NCI-H187 treated with DMSO at 0.1 percent for 48 hours (cell line): ENCODE measurements at places on chromosomes 16 and 17.

DNA sequence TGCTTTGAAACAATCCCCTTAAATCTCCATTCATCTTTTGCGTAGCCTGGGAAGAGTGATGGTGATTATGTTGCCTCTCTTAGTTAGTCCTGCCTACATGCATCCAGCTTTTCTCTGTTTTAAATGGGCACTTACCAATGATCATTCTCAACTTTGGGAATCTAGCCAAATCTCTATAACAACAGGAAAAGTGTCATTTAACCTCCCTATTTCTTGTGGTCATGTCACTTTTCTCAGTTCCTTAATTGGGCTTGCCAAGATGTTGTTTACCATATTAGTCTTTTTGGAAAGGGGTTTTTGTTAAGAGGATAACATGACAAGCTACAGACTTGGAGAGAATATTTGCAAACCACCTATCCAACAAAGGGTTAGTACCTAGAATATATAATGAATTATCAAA, 15.6 kb upstream of the CLEC10A start:
- DNase-seq: no peak

- no peak for DNase-seq
These were observed 45.4 kb downstream of the NFAT5 start for GRCh38 chr16:69611103-69611640.

GRCh38 chr16:87233928-87234327, 83.3 kb downstream of the C16orf95 start:
- no peak for DNase-seq

DNA sequence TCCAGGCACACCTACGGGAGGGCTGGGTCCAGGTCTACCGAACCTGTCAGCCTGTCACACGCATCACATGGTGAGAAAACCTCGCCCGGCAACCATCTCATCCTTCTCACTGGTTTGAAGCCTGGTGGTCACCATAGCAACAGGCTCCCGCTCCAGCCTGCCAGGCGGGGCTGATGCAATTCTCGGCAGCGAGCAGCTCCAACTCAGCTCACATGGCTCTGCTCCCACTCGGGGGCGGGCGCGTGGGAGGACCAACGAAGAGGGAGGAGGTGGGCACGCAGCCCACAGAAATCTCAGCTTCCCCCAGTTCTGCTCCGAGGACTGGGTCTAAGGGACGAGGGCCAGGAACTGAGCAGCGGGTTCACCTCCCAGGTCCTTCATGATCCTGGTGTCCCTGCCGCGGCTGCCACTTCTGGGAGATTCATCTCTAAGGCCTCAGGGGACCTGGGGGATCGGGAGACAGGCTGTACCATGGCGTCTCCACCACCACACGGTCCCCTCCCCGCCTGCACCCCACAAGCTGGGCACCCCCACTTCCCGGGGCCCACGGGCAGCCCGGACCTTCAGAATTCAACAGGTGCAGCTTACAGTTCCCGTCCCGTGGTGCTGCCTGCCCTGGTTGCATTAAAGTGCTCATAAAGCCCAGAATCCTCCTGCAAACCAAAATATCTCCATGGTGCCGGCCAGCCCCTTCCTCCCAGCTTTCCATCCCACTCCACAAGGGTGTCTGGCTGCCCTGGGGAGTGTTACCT, 25.8 kb downstream of the ABR start:
- no peak for DNase-seq

DNA sequence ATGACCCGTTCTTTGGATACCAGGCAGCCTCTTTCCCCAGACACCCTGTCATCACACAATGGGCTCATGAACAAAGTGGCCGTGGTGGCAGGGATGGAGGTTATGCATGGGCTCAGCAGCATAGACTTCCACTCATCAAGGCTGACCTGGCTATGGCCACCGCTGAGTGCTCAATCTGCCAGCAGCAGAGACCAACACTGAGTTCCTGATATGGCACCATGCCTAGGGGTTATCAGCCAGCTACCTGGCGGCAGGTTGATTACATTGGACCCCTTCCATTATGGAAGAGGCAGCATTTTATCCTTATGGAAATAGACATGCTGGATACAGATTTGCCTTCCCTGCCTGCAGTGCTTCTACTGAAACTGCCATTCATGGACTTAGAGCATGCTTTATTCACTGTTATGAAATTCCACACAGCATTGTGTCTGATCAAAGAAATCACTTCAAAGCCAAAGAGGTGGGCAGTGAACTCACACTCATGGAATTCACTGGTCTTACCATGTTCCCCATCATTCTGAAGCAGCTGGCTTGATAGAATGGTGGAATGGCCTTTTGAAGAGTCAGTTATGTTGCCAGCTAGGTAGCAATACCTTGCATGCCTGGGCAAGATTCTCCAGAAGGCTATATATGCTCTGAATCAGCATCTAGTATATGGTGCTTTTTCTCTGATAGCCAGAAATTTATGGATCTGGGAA, 160.6 kb downstream of the PRKCB start:
- no peak for DNase-seq

- DNase-seq: no peak
These were observed 25.7 kb downstream of the AKAP1 start for GRCh38 chr17:57110579-57111325.

DNA sequence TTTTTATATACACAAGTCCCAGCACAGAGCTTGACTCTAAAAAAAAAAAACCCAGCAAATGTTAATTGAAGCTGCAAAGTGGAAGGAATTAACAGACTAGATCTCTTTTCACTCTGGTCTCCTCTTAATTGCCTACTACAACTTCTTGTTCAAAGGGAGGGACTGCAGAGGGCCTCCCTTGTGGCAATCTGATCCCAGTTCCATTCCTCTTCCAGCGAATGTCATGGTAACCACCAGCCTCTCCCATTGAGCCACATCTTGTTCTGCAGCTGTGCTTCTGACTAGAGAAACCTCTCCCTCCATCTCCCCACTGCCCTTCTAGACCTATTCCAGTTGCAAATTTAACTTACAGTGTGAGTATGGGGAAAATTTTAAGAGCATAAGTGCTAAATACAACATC, 5.9 kb downstream of the SUPT6H start:
- no peak for DNase-seq

DNA sequence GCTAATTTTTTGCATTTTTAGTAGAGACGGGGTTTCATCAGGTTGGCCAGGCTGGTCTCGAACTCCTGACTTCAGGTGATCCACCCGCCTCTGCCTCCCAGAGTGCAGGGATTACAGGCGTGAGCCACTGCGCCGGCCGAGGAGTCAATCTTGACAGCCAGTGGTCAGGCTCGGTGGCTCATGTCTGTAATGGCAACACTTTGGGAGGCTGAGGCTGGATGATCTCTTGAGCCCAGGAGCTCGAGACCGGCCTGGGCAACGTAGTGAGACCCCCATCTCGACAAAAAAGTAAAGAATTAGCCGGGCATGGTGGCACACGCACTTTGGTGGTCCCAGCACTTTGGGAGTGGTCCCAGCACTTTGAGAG, 608 bp upstream of the PGS1 start:
- no peak for DNase-seq

- DNase-seq: no peak
These were observed 17.4 kb upstream of the ERN1 start for GRCh38 chr17:64147110-64148016.

DNA sequence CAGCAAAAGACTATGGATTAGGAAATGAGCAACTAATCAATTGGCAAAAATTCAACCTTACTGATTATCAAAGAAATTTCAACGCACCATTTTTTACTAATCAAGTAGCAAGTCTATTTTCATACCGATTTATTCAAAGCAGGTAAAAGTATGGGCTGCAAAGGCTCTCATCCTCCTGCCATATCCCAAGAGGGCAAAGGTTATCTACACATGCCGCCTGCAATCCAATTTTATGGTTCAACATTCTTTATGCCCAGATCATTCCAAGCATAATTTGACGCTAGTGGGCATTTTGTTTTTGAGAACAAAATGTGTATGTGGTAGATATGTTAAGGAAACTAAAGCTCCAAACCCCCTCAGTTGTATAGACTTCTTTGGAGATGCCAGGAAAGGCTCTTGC, 270.6 kb downstream of the MAF start:
- no peak for DNase-seq

- DNase-seq: no peak
These were observed 167.4 kb upstream of the CACNG5 start for GRCh38 chr17:66667491-66668030.

DNA sequence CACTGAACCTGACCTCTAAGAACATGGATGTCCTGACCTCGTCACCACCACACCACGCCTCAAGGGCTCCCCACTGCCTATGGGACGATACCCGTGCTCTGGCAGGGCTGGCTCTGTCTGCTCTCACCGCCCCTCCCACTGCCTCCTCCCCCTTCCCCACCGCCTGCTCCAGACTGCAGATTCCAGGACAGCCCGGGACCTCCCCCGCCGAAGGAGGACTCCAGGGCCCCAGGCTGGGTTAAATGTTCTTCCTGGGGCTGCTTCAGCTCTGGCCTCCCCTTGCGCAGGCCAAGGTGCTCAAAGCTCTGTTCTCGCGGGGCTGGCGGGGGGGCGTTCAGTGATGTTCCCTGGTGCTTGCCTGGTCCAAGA, 3.1 kb downstream of the NPW start:
- DNase-seq: no peak

DNA sequence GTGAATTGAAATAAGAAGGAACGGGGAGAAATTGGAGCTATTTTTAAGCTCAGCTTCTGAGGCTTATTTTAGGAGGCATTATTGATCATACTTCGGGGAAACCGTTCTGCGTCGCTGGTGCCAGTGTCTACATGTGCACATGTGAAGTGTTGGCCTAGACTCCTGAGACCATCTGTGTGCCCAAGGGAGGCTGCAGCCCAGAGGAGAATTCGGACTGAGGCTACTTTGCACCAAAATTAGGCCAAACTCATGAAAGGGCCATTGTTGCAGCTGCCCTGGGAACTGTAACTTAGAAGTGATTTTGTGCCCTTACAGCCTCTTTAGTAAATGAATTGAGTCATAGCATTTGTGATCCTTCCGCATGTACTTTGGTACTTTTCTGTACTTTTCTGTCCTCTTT, 102.0 kb upstream of the NOL11 start:
- no peak for DNase-seq

- DNase-seq: no peak
These were observed 1.2 kb downstream of the MMP2 start for GRCh38 chr16:55480228-55480655.

- no peak for DNase-seq
These were observed 4.6 kb upstream of the CD7 start for GRCh38 chr17:82321947-82322466.

DNA sequence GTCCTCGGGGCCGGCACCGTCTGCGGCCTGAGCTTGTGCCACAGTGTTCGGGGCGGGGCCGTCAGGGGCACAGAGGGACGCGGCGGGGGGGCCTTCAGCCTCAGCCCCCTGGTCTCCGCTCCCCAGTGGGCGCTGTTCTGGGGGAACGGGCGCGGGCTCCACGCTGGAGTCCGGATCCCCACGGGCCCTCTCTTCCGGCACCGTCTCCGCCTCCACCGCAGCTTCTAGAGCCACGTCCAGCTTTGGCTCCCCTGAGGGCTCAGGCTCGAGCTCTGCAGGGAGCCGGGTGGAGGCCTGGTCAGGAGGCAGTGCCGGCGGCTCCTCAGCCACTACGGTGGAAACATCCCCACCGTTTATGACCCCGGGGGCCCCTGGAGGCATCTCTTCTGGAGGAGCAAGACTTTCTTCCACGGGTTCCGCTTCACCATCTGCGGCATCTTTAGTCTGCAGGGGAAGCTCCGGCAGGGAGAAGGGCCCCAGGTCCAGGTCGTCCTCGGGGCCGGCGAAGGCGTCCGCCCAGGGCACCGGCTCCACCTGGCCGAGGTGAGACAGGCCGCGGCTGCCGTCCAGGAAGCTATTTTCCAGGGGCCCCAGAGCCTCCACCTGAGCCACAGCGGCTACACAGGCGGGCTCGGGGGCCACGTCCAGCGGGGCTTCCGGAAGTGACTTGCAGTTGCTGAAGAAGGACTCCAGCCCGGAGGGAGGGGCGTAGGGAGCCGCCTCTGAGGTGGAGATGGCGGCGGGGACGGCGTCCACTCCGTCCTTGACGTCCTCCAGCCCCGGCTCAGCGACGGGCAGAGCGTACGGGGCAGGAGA, 62.4 kb downstream of the ZNF778 start:
- no peak for DNase-seq

DNA sequence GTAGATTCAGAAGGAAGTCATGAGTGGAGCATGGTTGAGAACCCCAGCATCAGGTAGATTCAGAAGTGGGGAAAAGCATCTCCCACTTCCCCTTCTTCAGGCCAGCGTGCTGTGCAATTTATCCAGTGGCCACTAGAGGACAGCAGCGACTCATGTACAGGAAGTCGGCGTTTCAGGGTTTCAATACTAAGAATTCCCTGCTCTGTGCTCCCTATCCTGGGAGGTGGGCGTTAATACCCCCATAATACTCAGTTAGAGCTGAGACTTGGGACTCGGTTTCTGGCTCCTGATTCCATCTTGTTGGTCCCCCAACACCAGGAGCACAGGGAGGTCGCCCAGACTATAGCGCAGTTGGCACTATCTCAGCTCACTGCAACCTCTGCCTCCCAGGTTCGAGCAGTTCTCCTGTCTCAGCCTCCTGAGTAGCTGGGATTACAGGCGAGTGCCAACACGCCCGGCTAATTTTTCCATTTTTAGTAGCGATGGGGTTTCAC, 75.3 kb upstream of the AMZ2 start:
- DNase-seq: no peak

DNA sequence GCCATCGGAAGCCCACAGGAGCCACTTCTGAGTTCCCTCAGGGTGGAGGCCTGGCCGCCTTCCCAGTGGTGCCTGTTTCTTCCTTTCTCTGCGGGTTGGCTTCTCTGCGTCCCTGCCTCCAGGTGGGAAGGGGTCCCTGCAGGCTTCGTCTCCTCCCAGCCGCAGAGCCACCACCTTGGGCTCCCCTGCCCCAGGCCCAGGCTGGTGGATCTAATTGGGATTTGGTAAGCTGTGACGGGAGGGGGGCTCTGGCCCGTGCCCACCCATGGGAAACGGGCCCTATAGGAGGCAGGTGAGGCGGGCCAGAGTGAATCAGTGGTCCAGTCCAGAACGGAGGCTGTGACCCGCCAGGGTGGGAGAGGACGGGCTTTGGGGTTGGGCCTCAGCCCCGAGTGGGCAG, 32.1 kb downstream of the JPH3 start:
- no peak for DNase-seq

DNA sequence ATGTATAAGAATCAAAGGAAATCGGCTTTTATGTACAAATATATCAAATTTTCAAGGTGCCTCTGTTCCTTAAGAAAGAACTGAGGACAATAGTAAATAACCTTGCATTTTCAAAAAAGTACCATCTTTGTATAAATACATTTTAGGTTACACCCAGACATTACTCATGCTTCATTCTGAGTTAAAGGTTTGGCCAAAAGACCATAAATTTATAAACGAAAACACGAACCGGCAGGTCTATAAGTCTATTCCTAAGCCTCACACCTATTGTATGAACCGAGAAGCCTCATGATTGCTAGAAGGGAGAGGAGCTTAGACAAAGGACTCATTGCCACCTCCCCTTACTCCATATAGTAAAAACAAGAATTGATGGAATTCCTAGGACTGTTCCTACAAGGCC, 94.6 kb upstream of the PSMD7 start:
- DNase-seq: no peak

- no peak for DNase-seq
These were observed 1.5 kb downstream of the PLA2G15 start for GRCh38 chr16:68246666-68247065.

- DNase-seq: no peak
These were observed 32.5 kb downstream of the RPH3AL start for GRCh38 chr17:320139-320538.

GRCh38 chr17:44927696-44928095, 12.4 kb upstream of the GFAP start:
- no peak for DNase-seq

GRCh38 chr16:1362807-1363206, 11.1 kb downstream of the GNPTG start:
- no peak for DNase-seq

GRCh38 chr17:69870751-69871199, 204.2 kb upstream of the KCNJ16 start:
- DNase-seq: no peak
